Right ventricle myocardium superior (tissue), 1 donor: ENCODE measurements at places on chromosomes 7 and 10. TPM values are rescaled to one million over a fixed set of nuclear protein-coding genes. Genes with fewer than 3 reads are reported as not detected.

The KCP gene
- total RNA-seq: 0.11 TPM

The SPDYE11 gene
- total RNA-seq: not detected

The NRCAM gene
- 0.27 TPM for total RNA-seq

The SRRM3 gene
- 16.3 TPM for total RNA-seq

The TMEM213 gene
- total RNA-seq: not detected

DNA sequence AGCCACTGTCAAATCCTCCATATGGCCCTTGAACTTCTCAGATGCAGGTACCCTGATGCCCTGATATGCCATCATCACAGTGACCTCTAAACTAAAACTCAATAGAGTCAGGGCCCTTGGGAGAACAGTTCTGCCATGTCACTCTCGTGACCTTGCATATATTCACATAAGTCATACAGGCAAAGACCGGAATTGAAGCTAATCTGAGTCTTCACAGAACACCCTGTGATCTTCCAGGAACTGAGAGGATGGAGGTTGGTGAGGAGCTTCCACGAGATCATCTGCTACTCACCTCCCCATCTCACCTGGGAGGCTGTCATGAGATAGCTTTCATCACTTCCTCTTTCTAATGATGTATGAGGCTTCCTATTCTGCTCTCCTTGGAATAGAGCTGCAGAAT is 228.7 kb upstream of the CCDC6 start:
- DNase-seq: no peak

- no peak for DNase-seq
These were observed 3.0 kb downstream of the KMT2E start for GRCh38 chr7:105016709-105017656.

DNA sequence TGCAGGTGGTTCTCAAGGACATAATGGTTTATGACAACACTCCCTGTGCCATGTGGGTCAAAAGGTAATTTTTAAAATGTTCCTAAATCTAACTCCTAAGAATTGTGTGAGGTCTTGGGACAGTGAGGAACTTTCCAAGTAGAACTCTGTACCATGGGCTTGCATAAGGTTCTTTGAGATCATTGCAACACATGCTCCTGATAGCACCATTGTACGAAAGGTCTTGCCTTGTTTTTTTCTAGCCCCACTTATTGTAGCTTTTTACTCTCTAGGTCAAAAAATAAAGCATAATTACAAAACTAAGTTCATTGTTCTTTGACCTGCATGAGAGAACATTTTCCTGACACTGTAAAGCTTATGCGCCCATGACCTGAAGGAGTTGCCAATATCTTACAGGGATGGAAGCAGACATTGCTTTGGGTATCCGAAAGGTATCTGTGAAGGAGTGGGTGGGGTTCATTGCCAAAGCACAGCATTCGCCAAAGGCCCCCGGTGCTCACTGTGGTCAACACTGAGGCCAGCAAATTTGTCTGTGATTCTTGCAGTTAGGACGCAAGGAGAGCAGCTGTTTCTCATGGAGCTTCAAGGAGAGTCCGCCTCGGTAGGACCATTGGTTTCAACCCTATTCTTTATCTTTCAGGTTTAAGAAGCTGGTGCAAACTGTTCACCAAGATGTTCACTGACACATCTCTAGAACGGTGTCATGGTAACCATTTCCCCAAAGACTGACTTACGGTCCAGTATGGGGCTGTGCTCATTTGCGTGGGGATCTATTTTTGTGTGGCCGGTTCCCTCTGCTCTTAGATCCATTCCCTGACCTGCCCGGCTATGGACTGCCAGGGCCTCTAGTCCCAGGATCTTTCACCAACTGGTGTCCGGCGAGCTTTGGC is 7.6 kb upstream of the PRKAG2 start:
- no peak for DNase-seq

DNA sequence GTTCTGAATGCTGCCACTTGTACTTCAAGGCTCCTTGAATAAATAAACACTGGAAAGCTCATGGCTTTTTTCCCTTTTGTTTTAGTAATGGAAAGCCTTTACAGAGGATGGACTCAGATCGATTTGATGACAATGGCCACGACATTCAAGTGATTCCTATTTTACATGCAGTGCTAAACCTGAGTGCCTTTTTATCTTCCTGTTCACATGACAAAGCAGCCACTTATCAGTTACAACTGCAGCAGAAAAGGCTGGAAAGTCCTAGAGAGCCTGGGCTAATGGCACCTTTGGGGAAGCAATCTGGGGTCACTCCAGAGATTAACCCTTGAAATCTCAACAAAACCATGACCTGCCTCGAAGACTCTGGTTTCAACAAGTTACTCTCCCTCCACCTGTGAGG is 249.0 kb upstream of the AUTS2 start:
- no peak for DNase-seq

DNA sequence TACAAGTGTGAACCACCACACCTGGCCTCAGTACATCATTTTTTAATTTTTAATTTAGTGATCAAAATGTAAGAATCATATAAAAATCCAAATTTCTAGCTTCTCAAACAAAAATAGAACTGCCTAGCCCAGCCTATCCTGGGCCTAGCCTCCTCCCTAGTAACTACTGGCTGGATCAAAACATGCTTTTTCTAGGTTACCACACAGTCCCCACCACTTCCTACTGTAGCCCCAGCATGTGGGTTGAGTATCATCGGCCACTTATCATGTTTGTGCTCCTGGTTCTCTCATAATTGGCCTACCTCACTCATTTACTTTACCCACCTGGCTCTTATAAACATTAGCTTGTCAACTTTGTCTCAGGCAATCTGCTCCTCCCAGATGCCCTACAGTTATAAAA is 52.9 kb downstream of the DNAJC12 start:
- no peak for DNase-seq

DNA sequence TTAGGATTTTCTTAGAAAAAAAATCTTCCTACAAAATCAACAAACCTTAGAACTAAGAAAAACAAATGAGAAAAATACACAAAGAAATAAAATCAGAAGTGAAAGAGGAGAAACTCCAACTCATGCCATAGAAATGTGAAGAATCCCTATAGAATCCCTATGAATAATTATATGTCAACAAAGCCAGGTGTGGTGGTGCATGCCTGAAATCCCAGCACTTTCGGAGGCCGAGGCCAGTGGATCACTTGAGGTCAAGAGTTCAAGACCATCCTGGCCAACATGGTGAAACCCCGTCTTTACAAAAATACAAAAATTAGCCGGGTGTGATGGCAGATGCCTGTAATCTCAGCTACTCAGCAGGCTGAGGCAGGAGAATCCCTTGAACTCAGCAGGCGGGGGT is 27.1 kb downstream of the ACSM6 start:
- no peak for DNase-seq

DNA sequence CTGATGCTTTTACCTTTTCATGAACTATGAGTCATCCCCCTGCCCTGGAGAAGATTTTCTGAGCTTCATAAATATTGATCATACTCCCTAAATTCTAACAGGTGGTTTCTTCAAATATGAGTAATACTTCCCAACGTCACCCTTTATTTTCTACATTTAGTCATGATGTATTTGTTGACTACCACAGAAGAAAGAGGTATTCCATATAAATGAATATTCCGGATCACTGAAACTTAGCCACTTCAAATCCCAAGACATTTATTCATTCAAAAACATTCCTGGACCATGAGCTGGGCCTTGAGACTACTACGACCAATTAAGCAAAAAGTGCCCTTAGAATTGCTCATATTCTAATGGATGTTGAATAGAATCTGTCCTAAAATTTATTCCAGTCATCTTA is 395.8 kb upstream of the NPVF start:
- no peak for DNase-seq

DNA sequence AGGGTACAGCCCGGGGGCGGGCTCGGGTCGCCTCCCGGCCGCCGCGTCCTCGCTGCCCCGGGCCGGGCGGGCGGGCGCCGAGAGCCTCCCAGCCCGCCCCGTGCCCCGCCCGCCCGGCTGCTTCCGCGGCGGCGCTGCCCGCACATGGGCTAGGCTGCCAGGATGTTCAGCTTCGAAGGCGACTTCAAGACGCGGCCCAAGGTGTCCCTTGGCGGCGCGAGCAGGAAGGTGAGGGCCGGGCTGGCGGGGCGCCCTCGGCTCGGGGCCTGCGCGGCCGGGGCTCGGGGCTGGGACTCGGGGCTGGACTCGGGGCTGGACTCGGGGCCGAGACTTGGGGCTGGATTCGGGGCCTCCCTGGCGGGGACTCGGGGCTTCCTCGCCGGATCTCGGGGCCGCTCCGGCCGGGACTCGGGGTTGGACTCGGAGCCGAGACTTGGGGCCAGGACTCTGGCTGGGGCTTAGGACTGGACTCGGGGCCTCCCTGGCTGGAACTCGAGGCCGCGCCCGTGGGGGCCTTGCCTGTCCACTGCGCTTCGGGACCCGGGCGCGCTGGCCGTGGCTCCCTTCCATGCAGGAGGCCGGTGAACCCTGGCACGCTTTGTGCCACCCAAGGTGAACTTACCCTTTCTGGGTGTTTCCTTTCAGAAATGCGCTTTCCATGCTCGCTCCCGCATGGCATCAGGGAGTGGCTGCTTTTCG is 534 bp downstream of the UBE3C start:
- DNase-seq: peak; percentile 68

DNA sequence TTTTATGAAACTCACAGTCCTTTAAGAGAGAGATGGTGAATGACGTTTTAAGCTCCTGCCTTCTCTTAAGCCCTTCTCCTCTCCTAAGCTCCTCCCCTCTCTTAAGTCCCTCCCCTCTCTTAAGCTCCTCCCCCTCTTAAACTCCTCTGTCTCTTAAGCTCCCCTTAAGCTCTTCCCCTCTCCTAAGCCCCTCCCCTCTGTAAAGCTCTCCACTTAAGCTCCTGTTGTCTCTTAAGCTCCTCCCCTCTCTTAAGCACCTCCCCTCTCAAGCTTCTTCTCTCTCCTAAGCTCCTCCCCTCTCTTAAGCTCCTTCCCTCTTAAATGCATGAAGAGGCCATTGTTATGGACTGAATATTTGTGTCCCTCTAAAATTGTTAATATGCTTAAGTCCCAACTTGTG is 1180.6 kb upstream of the AUTS2 start:
- no peak for DNase-seq

DNA sequence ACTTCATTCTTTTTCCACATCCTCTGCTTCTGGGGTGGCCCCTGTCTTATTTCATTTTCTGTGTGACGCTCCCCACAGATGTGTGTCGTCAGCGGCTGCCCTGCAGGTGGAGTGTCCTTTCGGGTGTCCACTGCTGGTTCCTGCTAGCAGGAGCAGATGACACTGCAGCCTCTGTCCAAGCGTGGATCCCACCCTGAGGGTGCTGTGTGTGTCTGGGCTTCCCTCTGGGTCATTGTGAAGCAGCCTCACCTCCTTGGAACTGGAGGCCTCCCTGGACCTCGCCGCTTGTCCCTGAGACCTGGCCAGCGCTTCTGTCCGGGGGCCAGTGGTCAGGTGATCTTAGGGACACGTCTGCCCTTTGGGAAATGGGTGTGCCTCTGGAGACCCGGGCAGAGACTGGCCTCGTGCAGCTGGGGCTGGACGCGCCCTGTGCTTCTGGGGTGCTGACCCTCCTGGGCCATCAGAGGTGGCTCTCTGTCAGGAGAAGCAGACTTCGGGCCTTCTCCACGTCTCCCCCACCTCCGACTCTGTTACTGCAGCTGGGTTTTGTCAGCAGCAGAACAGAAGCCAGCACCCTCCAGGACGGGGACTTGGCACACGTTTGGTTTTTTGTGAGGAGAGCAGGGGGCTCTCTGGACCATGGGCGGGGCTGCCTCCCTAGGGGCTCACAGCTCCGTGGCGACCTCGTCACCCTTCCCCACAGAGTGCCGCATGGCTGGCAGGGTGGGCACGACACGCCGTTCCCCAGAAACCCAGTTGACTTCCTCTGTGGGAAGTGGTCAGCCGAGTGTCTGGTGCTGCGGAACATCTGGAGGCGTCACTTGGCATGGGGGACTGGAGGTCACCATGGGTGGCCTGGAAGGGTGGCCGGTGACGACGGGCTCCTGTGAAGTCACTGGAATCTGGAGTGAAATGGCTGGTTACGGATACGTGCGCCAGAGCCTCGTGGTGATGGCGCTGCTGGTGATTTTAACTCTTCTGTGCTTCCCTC is 48.4 kb downstream of the INPP5A start:
- no peak for DNase-seq

- DNase-seq: no peak
These were observed 202.4 kb downstream of the GLRX3 start for GRCh38 chr10:130338636-130339024.
